ENCODE measurements at places on chromosomes 6 and 20.

GRCh38 chr20:56933331-56933698 lies 304.2 kb downstream of the TFAP2C start:
- DNase-seq = no peak

DNA sequence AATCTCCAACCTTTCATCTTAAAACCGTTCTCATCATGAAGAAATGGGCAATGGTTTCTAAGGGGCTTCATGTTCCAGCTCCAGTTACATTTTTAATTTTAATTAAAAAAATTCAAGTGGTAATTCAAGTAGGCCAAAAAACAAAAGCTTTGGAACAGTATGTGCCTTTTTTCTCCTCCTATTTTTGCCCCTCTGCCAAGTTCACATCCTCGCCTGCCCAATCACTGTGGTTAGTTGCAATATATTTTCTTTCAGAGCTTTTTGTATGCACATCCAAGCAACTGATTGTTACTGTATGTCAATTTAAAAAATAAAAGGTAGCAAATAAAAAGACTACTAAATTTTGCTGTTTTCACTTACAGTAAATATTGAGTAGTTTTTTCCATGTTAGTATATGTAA lies 99.8 kb upstream of the B3GAT2 start:
- no peak for DNase-seq

DNA sequence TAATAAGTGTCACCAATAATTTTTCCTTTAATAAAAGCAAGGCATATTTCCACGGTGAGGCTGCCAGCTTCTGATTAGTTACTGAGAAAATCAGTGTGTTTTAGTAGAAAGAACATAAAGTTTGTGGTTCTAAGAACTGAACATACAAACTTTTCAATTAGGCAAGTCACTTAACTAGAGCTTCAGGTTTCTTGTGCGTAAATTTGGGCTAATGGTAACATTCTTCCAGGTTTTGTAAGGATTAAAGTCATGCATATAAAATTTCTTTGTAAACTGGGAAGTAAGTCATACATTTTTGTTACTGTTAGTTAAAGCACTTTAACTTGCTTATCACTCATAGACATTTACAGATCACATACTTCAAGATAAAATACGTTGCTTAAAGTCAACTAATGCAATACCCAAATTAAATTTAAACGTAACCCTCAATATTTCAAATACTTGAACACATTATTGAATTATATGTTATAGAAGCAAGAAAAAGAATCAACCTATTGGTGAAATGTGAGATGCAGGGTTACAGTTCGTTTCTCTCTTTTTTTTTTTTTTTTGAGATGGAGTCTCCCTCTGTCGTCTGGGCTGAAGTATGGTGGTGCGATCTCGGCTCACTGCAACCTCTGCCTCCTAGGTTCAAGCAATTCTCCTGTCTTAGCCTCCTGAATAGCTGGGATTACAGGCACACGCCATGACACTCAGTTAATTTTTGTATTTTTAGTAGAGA lies 327.3 kb upstream of the NOX3 start:
- DNase-seq = no peak

- no peak for DNase-seq
Observed at GRCh38 chr20:32201977-32202363, 5.6 kb downstream of the PLAGL2 start.

DNA sequence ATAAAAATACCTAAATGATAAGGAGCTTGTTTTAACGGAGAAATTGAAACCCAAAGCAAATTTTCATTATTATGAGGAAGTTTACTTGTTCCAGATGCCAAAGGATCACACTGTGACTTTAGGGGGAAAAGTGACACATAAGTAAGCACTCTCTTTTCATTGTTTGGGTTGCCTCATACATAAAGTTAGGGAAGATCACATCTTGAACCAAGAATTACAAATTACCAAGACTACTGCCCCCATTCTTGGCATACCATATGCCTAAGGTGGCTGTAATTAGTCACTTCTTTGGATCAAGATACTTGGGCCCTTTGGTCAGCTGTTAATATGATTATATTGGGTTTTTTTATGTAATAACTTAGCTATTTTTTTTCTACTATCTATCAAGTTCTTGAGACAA lies 269.0 kb downstream of the COL12A1 start:
- no peak for DNase-seq

- DNase-seq = no peak
Observed at GRCh38 chr6:37435373-37435772, 2.4 kb downstream of the CMTR1 start.

- no peak for DNase-seq
Observed at GRCh38 chr6:108904741-108905140, 56.5 kb downstream of the ARMC2 start.

GRCh38 chr6:139373928-139374356 lies 506 bp downstream of the CITED2 start:
- no peak for DNase-seq

DNA sequence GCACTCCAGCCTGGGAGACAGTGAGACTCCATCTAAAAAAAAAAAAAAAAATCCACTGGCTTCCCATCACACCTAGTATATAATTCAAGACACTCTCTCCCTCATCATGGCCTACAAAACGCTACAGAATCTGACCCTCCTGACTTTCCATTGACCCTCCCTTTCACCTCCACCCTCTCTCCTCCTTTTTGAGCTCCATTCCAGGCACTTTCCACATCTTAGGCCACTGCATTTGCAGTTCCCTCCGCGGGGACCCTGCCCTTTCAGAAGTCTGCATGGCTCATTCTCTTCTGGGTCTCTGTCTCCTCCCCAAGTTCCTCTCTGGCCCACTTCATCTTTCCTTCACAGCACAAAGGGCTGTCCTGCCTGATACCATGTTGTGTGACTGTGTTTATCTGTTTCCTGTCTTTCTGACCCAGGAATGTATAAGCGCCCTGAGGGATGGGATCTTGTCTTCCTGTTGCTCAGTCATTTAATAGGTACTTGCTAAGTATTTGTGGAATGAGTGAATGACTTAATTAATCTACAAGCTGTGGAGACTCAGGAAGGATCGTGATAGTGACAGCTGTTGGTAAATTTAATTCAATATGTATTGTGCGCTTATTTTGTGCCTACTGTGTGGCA lies 35.2 kb downstream of the NCR2 start:
- no peak for DNase-seq

DNA sequence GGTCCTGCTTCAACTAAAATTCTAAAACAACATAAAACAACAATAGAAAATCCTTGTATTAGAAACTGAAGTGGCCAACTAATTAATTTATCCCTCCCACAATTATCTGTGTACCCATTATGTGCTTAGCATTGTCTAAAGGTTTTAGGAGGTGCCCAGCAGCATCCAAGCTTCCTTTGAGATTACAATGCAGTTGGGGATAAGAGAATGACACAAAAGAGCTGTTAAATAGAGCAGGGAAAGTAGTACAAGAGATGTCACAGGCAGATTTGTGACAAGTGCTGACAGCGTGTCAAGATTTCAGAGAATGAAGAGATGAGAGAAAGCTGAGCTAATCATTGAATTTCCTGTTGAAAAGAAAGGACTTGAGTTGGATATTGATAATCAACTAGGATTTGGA lies 204.8 kb downstream of the OTOR start:
- no peak for DNase-seq

- no peak for DNase-seq
Observed at GRCh38 chr6:134318236-134318973, 493 bp upstream of the SGK1 start.

DNA sequence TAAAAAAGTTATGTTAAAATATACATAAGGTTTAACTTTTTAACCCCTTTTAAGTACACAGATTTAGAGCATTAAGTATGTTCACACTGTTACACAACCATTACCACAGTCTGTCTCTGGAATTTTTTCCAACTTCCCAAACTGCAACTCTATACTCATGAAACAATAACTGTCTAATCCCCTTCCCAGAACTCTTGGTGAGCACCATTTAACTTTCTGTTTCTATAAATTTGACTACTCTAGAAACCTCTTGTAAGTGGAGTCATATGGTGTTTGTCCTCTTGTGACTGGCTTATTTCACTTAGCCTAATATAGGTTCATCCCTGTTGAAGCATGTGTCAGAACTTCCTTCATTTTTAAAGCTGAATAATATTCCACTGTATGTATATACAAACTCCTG lies 98.1 kb downstream of the MAP3K7 start:
- DNase-seq = no peak

DNA sequence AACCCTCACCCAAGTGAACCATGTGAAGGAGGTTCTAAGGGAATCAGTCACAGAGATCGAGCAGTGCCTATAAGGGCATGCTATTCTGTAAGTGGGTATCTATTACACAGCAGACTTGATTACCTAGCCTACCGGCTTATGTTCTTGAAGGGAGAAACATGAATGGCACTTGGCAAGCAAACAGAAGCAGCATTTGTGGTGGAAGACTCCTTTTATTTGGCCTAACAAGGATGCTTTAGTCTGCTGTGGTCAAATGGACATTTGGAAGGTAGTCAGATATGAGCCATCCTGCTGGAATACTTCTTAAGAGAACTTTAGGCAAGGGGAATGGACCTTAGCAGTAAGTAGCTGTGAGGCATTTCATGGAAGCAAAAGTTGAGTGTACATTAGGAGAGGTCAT lies 126.3 kb downstream of the COL12A1 start:
- no peak for DNase-seq

GRCh38 chr6:143159001-143159400 lies 98.3 kb downstream of the AIG1 start:
- no peak for DNase-seq

DNA sequence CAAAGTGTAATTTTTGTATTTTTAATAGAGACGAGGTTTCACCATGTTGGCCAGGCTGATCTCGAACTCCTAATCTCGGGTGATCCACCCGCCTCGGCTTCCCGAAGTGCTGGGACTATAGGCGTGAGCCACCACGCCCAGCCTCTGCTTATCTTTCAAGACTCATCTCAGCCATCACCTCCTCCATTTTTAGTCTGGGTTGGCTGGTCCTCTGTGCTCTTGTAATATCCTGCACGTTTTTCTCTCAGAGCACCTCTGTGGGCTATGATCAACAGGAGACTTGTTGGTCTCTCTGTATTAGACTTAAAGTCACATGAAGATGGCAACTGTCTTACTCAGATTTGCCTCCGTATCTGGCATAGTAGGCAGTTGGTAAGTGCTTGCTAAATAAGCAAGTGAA lies 7.6 kb downstream of the NOTCH4 start:
- DNase-seq = no peak

- no peak for DNase-seq
Observed at GRCh38 chr6:7145885-7146828, 38.4 kb downstream of the RREB1 start.

- DNase-seq = peak; percentile 50
Observed at GRCh38 chr6:42104095-42104803, 38.2 kb downstream of the C6orf132 start.

DNA sequence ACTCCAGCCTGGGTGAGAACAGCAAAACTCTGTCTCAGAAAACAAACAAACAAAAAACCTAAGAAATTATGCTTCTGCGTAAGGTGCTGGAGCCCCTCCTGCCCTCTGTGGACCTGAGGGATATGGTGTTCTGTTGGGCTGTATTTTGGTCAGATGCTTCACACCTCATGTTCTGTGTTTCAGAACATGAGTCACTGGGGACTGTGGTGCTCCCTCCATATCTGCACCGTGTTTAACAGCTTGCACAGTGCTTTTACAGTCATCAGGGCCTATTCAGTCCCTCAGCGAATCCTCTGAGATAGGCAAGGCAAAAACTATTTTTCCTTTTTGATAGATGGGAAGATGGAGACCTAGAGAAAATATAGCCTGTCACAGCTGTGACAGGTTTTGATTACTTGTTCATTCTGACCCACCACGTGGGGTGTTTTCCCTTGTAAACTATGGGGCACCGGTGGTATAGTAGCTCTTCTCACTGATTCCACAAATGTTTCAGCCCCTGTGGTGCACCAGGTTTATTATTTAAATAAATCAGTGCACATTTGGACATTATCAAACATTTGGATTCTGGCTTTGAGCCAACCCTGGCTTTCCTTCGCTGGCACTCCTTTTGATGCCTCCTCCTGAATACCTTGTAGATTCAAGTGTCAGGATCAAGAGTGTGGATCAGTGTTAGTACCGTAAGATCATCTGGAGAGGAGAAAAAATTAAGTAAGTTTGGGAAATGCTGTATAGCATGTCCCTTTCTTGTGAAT lies 9.6 kb downstream of the TTPAL start:
- no peak for DNase-seq

DNA sequence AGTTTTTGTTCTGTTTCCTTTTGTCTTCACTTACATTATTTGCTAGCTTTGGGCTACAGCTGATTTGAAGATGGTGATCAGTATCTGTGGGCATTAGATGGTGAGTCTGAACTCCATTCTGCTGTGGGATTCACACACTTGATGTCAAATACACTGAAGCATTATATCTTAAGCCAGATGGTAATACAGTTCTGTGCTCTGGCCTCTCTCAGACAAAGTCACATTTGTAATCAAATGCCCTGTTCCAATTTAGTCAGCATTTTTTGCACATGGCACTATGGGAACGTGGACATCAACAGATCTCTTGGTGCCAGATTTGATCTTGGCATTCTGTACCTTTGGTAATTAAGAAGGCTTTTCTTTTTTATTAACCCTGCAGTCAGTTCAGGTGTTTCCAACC lies 56.0 kb downstream of the SASH1 start:
- no peak for DNase-seq

DNA sequence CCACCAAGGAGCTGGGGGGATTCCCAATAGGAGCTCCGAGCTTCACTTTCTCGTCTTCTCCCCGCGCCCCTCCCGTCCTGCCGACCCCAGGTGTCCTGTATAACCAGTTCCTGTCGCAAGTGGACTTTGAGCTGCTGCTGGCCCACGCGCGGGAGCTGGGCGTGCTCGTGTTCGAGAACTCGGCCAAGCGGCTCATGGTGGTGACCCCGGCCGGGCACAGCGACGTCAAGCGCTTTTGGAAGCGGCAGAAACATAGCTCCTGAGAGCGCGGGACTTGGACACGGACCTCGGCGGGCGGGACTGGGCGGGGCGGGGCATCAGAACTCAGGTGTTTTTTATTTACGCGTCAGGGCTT lies 340 bp upstream of the VARS2 start:
- DNase-seq = no peak

DNA sequence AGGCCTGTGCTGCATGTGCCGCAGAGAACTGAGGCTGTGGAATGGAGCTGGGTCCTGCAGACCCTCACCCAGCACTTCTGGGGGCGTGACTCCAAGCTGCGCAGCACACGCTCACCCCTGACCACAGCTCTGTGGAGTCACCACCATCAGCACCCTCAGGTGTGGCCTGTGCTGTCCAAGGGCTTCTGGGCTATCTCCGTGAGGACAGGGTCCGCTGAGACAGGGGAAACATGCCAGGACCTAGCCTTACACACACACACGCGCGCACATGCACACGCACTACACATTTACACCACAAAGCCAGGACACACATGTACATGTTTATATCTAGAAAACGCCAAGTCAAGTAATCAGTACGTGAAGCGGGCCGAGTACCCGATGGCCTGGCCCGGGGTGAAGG lies 26.8 kb upstream of the TCFL5 start:
- DNase-seq = no peak

All from stimulated activated CD8-positive, alpha-beta memory T cell treated with anti-CD3 and anti-CD28 coated beads, Interleukin-4, amount 100 ng/mL, for 1 hour (primary cell).